ENCODE measurements at places on chromosomes 5 and 9.

- no peak for DNase-seq
These were observed 634.8 kb upstream of the FAM174A start for GRCh38 chr5:99900302-99900852.

GRCh38 chr5:129664336-129664937 is 83.5 kb upstream of the MINAR2 start:
- peak; percentile 14 for DNase-seq

DNA sequence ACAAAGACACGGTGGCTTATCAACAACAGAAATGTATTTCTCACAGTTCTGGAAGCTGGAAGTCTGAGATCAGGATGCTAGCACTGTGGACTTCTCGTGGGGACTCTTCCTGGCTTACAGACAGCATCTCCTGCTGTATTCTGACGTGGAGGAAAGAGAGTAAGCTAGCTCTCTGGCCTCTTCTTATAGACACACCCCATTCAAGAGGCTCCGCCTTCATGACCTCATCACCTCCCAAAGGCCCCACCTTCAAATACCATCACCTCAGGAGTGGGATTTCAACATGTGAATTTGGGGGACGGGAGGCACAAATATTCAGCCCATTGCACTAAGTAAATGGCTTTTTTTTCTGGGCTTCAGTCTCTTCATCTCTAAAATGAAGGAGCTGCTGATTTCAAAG is 27.6 kb downstream of the KCNMB1 start:
- no peak for DNase-seq

DNA sequence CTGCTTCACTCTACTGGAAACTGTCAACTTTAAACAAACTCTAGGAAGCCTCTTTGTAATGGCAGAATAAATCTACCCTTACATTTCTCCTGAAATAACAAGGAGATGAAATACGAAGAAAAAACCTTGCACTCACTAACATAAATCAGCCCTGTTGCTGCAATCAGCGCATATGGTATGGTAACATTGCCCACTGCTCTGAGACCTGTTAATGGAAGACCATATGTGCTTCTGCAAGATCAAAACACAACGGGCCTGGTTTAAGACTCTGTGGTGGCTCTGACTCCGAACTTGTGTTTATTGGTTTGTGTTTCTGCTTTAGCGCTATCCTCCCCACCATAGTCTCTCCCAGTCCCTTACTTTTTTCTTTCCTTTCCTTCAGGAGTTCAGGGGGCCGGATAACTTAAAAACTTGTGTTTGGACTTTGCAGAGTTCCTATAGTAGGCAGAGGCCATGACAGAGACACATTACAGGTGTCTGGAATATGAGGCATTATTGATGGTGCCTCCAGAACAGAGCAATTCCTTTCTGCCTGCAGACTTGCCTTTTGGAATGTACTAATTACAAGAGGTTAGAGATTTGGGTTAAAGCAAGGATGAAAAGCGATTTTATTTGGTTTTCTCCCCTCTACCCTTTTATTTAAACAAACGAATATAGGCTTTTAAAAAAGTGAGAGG is 110.8 kb downstream of the PSAT1 start:
- no peak for DNase-seq

DNA sequence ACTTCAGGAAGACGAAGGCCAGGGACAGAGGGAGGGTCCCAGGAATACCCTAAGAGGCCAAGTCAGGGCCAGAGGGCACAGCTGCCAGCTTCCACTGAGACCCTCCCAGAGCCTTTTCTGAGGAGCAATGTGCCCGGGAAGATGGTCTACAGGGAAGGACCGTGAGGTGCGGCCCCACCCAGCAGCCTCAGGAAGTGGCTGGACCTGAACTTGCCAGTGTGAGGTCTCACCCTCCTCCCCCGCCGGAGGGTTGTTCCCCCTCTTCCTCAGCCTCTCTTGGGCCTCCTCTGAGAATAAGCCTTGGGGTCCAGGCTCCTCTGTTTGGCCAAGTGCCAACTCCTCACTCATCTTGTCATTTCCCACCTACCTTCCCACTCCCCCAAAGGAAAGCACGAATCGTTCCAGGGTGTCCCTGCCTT is 13.4 kb upstream of the SLC25A51 start:
- no peak for DNase-seq

GRCh38 chr9:5482194-5482593 is 28.1 kb upstream of the PDCD1LG2 start:
- DNase-seq = no peak

- DNase-seq = no peak
These were observed 6.4 kb downstream of the CSF1R start for GRCh38 chr5:150079909-150080461.

GRCh38 chr5:58950224-58950623 is 367.3 kb downstream of the RAB3C start:
- DNase-seq = no peak

DNA sequence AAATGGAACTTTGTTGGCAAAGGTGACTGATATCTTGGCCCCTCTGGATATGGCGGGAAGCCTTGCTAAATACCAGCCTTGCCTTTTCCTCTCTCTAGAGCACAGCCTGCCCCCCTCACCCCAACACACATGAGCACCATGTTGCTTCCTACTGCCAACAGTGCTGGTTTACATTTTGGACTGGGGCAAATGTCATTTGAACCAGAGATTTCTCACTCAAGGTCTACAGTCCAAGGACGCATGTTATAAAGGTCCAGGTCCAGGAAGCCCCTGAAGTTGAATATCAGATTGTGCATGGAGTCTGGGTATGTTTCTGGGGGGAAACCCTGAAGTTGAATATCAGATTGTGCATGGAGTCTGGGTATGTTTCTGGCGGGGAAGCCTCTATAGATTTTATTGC is 19.9 kb downstream of the NEURL1B start:
- DNase-seq = no peak

GRCh38 chr9:34591917-34592866 is 2.7 kb upstream of the CNTFR start:
- no peak for DNase-seq

DNA sequence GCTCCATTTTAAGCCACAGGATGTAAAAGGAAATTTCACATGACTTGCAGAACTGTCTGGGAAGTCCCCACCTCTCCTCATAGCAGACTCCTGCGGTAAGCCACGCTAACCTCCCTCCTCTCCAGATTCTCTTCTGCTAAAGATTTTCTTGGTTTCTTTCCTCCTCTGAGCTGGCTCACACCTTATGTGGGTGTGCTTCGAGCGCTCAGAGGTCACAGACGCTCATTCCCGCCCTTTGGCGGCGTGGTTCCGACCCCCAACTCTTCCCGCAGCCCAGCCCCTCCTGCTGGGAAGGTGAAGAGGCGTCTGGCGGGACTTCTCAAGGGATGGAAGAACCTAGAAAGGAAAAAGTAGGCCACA is 32.9 kb upstream of the CDK20 start:
- no peak for DNase-seq

DNA sequence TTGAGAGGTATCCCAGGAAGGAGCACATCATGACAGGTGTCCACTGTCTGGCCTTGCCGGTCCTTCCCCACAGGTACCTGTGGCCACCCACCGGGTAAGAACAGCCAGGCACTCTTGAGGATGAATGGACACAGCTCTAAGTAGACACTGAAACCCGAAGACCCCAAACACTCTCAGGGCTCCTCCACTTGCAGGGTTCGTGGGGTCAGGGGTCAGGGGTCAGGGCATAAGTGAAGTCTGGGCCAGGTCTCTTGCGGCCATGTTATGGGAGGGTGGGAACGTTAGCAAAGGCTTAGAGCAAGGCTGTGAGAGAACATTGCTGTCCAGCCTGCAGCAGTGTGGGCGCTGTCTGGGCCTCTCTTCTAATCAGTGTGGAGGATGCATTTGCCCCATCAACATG is 40.0 kb downstream of the MAPK9 start:
- no peak for DNase-seq
